ENCODE measurements at places on chromosomes 6 and 20. TPM values are rescaled to one million over a fixed set of nuclear protein-coding genes. Genes with fewer than 3 reads are reported as not detected.

The SYNCRIP gene
- 109 TPM for total RNA-seq

The KIAA0408 gene
- total RNA-seq, result 2.7 TPM

The SAMD3 gene
- 3.5 TPM for total RNA-seq

The TMEM244 gene
- total RNA-seq, result not detected

The RWDD2A gene
- 4.0 TPM for total RNA-seq

The SAMD5 gene
- total RNA-seq, result 9.2 TPM

The RUNX2 gene
- total RNA-seq, result 4.7 TPM

The FABP7 gene
- not detected for total RNA-seq

The SNAP91 gene
- total RNA-seq, result 0.82 TPM

The PSORS1C1 gene
- total RNA-seq, result 3.6 TPM

The KCNK5 gene
- 77.0 TPM for total RNA-seq
